SW 1271 (cell line): ENCODE measurements at places on chromosomes 2 and 18.

- DNase-seq = no peak
These were observed 8.3 kb downstream of the DLX1 start for GRCh38 chr2:172093416-172094293.

GRCh38 chr18:7723558-7723957 lies 156.4 kb downstream of the PTPRM start:
- no peak for DNase-seq

DNA sequence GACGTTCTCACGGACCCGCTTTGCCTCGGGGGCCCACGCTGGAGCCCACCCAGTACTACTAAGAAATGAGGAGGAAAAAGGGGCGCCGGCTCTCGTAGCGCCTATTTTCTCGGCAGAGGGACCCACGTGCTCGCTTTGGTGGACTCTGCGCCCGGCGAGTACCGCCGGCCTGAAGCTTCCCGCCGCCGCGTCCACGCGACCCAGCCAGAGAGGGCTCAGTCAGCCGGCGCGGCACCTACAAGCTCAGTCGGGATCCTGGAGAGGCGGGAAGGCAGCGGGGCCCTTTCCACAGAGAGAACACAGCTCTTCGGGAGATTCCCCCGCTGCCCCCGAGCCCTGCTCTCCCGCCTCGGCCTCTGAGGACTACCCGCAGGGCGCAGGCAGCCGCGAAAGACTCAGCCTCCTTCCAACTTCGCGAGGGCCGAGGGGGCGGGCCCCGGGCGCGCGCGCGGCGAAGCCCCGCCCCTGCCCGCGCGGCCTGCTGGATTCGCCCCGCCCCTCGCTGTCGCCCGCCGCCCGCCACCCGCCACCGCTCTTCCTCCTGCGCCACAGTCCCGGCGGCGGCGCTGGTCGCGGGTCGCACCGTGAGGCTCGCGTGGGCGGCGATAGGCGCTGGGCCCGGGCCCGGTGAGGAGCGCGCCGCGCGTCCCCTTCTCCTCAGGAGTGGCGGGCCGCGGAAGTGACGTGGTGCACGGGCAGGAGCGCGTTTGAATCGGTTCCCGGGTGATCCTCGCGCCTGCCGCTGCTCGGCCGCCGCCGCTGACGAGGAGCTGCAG lies at the start of gene SMCHD1:
Gene SMCHD1, plus strand, starts transcription at position 549 of the 776 bp plus-strand sequence. CDS start 350 bp downstream, outside the sequence.
- no peak for DNase-seq

DNA sequence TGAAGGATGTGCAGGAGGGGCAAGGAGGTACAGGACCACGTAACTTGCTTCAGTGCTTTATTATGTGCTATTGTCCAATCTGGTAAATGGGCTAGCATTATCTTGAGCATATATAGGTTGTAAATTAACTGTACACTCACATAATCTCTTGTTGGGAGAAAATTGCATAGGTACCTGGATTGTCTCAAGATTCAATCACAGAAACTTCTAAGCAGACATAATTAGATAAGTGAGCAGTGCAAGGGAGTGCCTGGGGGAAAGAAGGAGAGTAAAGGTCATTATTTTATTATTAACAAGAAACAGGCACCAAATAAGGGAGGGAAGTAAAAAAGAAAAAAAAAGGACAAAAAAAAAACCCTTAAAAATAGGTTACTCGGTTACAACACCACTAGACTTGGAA lies 186.2 kb downstream of the MBD5 start:
- DNase-seq = no peak

DNA sequence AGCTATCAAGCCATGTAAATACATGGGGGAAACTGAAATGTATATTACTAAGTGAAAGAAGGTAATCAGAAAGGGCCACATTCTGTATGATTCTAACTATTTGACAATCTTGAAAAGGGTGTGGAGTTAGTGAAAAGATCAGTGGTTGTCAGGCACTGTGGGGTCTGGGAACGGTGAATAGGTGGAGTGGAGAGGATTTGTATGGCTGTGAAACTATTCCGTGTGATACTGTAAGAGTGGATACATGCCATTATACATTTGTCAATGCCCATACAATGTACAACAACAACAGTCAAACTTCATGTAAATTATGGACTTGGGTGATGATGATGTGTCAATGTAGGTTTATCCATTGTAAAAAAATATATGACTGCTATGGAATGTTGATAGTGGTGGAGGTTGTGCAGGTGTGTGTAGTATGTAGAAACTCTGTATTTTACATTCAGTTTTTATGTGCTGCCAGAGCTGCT lies 1116.2 kb downstream of the SUCLG1 start:
- DNase-seq = no peak

DNA sequence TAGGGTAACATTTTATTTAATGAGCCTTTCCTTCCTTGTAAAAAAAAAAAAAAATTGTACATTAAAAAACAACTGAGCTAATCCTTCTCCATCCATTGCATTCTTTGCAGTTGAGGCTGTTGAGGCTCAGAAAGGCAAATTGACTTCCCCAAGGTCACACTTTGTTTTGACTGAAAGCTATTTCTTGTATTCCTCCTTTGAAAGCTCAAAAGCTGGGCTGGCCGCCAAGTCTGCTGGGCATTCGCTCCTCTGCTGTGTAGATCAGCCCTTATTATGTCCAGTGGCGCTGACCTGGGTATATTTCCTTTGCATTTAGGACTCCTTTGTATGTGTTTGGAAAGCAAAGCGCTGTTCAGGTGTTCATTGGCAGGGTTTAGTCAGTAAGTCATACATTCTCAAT lies 44.0 kb downstream of the SGPP2 start:
- no peak for DNase-seq

DNA sequence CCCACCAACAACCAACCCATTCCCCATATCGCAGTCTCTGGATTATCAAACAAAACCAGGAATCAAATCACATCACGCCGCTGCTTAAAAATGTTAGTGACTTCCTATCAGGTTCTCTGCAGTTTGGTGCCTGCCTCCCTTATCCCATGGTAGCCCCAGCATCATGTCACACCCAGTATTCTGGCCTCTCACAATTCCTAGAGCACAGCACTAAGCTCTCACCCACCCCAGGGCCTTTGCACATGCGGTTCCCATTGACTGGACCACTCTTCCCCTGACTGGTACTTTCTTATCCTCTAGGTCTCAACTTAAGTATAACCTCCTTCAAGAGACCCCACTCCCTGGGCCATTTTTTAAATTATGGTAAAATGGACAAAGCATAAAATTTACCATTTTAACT lies 12.8 kb downstream of the ATP8B1 start:
- no peak for DNase-seq

DNA sequence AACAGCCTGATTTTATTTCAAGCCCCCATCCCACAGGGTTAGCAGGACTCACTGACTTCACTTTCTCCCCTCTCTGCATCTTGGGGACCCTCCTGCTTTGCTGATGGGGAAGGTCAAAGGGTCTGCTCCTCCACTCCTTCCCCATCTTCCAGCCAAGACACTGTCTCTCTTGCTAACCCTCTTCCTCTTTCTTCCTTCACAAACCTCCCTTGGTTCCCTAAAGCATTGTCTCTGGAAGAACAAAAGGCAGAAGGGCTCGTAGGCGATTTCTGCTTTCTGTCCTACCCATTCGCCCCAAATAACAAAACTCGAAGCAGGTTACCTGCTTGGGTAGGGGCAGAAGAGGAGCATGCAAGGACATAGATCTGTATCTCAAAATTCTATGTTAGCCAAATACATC lies 5.5 kb upstream of the SLC4A3 start:
- no peak for DNase-seq
